Heart right ventricle (tissue), 16 donors: ENCODE measurements at places on chromosomes 11 and 22. TPM values are rescaled to one million over a fixed set of nuclear protein-coding genes. Genes with fewer than 3 reads are reported as not detected.

- DNase-seq = peak; percentile 69
Observed at GRCh38 chr22:32717337-32718240, 83.9 kb upstream of the TIMP3 start.

DNA sequence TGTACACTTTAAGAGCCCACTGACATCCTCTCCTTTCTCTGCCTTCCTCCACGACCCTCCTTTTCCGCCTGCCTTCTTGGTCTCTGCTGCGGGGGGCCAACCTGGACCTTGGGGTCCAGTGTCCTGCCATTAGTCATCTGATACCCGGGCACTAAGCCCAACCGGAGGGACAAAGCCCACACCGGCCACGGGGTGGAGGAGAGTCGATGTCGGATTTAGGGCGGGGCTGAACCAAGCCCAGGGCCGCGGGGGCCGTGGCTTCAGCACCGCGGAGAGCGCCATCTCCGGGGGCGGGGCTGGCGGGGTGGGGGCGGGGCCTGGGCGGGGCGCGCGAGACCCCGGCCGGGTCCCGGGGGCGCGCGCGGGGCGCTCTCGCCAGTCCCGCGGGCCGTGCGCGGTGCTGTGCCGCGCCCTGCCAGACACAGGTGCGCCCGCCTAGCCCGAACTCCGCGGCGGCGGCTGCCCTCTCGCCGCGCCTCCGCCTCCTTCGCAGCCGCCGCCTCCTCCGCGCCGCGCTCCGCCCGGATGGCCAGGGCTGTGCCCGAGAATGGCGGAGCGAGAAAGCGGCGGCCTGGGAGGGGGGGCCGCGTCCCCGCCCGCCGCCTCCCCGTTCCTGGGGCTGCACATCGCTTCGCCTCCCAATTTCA lies at the start of gene MAPK8IP1:
Gene MAPK8IP1 (plus strand): TSS at position 378 of the 647 bp plus-strand sequence. CDS start 170 bp downstream, at position 548.
- peak; percentile 55 for DNase-seq

DNA sequence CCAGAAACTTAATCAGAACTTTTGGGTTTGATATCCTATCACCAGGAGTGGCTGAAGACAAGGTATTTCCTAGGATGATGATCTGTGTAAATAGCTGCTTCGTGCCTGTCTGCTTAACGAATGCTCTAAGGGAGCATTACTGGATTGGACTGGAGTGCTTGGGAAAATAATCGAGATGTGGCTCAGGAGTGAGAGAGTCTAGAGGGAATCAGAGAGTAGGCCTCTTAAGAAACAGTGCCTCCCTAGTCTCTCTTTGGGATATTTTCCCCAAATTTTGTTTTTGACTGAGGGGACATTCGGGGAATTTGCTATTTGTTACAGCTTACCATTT lies 2.5 kb downstream of the MAML2 start:
- DNase-seq = no peak

DNA sequence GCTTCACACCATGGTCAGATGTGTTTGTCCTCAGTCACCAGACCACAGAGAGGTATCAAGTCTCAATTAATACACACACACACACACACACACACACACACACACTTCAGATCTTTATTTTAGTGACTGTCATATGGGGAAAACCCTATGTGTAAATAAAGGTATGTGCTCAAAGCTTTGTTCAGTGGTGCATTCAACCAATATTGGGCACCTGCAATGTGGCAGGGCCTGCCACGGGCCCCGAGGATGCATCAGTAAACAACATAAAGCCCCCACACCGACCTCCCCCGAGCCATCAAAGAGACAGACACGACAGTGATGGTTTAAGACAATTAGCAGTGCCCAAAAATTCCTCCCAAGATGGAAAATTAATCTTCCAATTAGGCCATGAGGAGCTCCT lies 51.6 kb downstream of the SHANK2 start:
- no peak for DNase-seq

DNA sequence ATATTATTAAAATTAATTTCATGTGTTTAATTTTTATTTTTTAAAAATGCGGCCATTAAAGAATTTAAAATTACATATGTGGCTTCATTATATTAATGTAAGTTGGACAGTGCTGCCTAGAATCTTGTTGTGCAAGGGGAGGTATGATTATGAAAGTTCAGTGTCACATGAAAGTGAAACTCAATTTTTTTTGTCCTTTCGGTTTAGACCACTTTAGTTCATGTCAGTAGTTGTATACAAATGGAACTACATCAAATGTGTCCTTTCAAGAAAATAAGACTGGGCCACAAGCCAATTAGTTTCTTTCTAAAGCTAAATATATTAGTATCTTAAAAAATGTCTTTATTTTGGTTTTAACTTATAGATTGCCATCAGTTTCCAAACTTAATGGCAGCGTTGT lies 35.7 kb downstream of the TBCEL start:
- no peak for DNase-seq

DNA sequence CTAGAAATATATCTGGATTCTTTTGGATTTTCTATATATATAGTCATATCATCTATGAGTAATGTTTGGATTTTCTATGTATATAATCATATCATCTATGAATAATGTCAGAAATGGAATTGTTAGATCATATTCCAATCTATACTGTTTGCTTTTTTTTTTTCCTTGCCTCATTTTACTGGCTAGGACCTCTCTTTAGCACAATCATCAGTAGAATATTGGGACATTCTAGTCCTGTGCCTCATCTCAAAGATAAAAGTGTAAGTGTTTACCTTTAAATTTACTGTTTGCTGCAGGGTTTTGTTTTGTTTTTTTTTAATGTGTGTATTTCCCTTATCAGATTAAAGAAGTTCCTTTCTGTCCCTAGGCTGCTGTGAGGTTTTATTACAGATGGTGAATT lies 97.0 kb downstream of the C11orf65 start:
- no peak for DNase-seq

DNA sequence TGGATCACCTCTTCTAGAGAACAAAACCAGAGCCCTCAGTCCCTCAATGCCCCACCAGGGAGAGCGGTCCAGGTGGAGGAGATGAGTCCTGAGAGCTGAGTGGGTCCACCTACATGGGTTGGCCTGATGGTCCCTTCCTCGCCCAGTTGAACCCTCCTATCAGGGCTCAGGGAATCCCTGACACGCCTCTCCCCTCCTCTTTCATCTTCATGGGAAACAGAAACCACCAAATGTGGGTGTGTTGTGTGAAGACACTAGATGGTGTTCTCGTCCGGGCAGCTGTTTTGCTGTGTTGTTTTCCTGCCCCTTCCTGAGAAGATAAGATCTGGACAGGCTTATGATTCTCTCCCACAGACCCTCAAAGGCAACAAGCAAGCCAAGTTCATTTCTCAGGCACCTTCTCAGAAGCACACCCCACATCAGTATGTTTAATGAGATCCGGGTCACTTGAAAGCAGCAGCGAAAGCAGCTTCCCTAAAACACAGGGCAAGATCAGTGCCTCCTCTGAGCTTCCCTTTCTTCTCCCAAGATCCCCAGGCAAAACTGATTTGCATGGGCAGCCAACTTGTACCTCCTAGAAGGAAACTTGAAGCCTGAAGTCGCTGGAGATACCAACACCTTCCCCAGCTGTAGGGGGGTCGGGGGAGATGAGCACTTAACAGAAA lies 35.3 kb upstream of the POU2AF1 start:
- no peak for DNase-seq

GRCh38 chr11:107996006-107996776 lies 12.5 kb upstream of the CUL5 start:
- no peak for DNase-seq

GRCh38 chr11:33685082-33685481 lies 15.5 kb downstream of the C11orf91 start:
- DNase-seq = no peak

- DNase-seq = no peak
Observed at GRCh38 chr11:19953909-19954308, 206.4 kb downstream of the DBX1 start.

DNA sequence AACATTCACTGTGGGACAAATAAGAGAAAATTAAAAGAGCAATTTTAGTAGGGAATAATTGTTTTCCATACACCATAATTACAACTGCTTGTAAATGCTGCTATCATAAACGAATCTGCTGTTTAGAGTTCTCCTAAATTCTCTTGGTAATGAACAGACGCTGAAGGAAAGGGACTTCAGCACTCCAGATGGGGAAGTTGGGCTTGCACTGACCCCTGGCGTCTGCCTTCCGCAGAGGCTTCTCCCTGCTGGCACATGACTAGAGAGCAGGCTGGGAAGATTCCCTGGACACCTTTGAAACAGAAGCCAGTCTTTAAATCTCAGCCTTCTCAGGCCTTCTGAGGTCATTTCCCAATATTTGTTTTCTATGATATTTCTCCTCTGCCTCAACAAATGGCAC lies 84.1 kb downstream of the NXPE2 start:
- DNase-seq = peak; percentile 64

DNA sequence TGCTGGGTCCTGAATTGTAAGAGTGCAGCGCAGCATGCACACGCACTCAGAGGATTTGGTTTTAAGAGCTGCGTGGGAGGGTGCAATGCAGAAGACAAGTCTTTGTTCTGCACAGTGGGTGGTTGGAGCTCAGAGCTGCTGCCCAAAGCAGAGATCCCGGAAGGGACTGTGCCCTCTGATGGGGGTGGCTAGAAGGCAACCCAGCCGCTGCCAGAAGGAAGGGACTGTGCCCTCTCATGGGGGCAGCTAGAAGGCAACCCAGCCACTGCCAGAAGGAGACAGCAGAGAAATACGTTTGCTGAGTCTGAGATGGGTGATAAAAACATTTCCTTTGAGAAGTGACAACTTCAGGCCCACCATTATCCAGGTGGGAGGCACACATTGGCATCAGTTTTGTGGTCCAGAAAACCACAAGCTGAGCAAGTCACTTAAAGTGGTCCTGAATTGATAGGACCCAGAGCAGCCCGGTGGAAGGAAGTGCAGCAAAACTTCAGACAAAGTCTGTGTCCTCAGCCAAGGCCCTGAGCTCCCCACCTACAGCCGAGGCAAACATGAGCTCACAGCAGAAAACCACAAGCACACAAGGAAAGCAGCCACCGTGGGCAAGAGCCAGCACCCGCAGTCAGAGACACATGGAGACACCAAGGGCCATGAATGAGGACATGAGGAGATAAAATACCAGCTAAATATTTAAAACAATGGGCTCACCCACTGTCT lies 4.3 kb downstream of the KRTAP5-6 start:
- DNase-seq = no peak

DNA sequence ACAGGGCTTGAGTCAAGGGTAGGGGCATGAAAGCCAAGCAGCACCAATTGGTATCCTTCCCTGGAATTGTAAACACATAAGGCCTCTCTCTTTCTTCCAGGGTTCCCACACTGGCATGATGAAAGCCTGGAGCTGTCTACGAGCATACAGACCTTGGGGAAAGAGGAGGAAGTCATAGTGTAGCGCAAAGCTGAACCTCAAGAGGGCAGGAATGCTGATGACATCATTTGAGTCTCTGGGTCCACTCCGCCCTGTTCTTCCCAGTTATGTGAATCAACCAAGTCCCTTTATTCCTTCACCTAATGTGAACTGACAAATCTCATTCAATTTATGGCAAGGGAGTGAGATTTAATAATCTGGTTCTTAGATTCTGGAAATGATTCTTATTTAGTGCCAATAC lies 266.4 kb upstream of the NCAM1 start:
- no peak for DNase-seq

GRCh38 chr11:92227230-92227814 lies 2.7 kb downstream of the FAT3 start:
- DNase-seq = no peak

- DNase-seq = no peak
Observed at GRCh38 chr11:929405-929804, 3.7 kb downstream of the AP2A2 start.

DNA sequence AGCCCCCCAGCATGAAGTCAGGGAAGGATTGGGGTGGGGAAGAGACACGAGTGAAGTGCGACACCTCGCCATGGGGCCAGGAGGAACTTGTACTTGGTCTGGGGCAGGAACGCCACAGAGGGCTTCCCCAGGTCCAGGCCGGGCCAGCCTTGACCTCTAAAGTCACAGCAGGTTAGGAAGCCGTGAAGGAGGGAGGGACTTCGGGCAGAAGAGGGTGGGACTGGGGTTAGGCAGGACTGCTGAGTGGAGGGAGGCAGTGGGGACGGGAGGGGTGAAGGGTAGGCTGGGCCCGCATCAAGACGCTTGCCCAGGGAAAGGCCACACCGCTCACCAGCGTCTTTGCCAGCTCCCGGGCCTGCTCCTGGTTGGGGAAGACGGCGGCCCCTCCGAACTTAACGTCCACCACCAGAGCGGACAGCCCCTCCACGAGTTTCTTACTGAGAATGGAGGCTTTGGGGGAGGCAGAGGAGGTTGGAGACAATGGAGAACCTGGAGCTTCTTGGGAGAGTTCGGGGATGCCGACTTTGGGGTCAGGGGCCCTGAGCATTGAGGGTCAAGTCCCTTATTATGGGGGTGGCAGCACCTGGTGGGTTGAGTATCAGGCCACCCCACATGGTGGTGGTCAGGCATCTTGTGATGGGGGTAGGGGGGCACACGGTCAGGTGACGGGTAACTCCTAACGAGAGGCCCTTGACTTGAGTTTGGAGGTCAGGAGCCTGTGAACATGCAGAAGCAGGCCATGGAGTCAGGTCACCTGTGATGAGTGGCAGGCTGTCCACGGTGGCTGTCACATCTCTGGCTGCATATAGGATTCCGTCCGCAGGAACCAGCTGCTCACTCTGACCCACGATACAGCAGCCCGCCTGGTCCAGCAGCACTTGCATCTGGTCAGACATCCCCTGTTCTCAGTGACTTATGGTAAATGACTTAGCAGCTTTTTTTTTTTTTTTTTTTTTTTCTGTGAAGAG lies 1.7 kb upstream of the SCO2 start:
- DNase-seq = peak; percentile 67

GRCh38 chr11:121153472-121153871 lies 52.4 kb downstream of the TECTA start:
- DNase-seq = no peak

- no peak for DNase-seq
Observed at GRCh38 chr11:30801357-30801756, 215.2 kb upstream of the MPPED2 start.

DNA sequence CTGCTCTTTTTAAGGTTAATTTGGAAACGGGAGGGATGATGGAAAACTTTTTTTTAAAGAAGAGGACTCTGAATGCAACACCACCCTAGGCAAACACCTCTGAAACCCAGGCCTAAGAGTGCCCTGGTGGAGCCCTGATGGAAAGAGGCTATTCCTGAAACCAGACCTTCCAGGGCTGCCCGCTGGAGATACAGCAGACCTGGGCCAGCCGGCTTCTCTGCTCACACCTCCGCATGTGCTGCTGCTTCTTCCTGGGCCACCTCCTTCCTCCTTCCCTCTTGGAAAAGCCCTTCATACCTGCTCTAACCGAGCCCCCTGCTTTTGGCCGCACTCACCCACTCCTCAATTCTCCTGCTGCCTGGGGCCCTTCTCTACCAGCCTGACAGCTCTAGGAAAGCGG lies 37.9 kb downstream of the DUSP8 start:
- no peak for DNase-seq

DRICH1 gene
- polyA plus RNA-seq = 0.44 TPM

TSGA10IP gene
- polyA plus RNA-seq = not detected

KLHL35 gene
- polyA plus RNA-seq = 0.64 TPM

OR52I1 gene
- not detected for polyA plus RNA-seq

KRTAP5-11 gene
- polyA plus RNA-seq = not detected

ISX gene
- not detected for polyA plus RNA-seq

SHISAL1 gene
- polyA plus RNA-seq = 0.43 TPM

BMAL1 gene
- polyA plus RNA-seq = 9.8 TPM

MAPK11 gene
- polyA plus RNA-seq = 11.6 TPM

OR10A2 gene
- polyA plus RNA-seq = not detected

CALCA gene
- polyA plus RNA-seq = 1.1 TPM

OTOG gene
- polyA plus RNA-seq = not detected

PATE2 gene
- polyA plus RNA-seq = not detected

MORC2 gene
- 27.8 TPM for polyA plus RNA-seq
